Fibroblast of lung (primary cell): ENCODE measurements at places on chromosomes 5 and 9.

- no peaks in the 10 kb centered on the region for H3K4me1 ChIP-seq
- no peak overlapping the region for H3K4me3 ChIP-seq
These were observed 23.3 kb downstream of the CAVIN4 start for GRCh38 chr9:100601216-100601615.

DNA sequence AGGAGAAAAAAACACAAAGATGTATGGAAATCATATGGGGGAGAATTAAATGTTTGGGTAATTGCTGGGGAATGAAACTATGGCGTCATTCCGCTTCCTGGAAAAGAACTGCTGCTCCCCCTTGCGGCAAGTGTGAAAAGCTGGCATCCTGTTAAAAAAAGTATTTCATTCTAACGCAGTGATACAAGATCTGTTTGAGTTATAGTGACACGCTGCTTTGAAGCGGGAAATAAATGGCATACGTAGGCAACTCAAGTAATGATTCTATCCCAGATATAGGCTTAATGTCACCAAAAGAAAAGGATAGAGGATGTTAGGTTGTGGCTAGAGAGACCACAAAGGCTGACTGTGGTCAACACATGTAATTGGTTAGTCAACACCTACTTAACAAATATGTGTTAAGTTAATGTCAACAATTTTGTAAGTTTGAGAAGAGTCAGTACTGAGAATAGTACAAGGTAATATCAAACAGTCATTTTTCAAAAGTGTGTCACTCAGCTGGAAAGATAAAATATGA, 70.2 kb upstream of the ALDH1A1 start:
- H3K36me3 ChIP-seq: no peaks in the 10 kb centered on the region
- peak; percentile 62 for DNase-seq
- H3K27me3 ChIP-seq: no peaks in the 10 kb centered on the region
- H3K27ac ChIP-seq: no peak overlapping the region

- no peaks in the 10 kb centered on the region for H3K36me3 ChIP-seq
- H3K4me1 ChIP-seq: no peaks in the 10 kb centered on the region
- no peaks in the 10 kb centered on the region for H3K27me3 ChIP-seq
- no peak overlapping the region for H3K4me3 ChIP-seq
- DNase-seq: no peak
These were observed 790.1 kb downstream of the EFNA5 start for GRCh38 chr5:106880656-106881055.

GRCh38 chr9:132892400-132892799, 13.7 kb downstream of the SPACA9 start:
- H3K4me3 ChIP-seq: no peak overlapping the region
- no peak for DNase-seq
- no peak overlapping the region for H3K27ac ChIP-seq
- peaks cover 10% of the 10 kb centered on the region for H3K36me3 ChIP-seq

DNA sequence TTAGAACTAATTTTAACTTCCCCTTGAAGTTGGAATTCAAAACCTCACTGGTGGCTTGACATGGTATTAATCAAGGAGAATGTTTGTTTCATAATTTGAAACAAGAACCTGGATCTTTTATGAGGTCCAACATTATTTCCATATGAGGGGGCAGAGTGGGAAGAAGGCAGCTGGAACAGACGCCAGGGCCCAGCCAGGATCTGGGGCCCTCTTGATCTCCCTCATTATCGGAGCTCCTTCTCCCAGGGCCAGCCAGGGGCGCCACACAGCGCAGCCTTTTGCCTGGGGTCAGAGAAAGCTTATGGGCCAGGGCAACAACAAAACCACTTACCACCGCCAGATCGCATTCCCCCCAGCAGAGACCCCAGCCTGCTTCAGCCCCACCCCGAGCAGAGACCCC, 27.1 kb upstream of the NKD2 start:
- H3K4me3 ChIP-seq: no peak overlapping the region
- no peaks in the 10 kb centered on the region for H3K4me1 ChIP-seq
- H3K27ac ChIP-seq: no peak overlapping the region
- H3K27me3 ChIP-seq: peaks cover 7% of the 10 kb centered on the region
- H3K36me3 ChIP-seq: no peaks in the 10 kb centered on the region
- DNase-seq: no peak

DNA sequence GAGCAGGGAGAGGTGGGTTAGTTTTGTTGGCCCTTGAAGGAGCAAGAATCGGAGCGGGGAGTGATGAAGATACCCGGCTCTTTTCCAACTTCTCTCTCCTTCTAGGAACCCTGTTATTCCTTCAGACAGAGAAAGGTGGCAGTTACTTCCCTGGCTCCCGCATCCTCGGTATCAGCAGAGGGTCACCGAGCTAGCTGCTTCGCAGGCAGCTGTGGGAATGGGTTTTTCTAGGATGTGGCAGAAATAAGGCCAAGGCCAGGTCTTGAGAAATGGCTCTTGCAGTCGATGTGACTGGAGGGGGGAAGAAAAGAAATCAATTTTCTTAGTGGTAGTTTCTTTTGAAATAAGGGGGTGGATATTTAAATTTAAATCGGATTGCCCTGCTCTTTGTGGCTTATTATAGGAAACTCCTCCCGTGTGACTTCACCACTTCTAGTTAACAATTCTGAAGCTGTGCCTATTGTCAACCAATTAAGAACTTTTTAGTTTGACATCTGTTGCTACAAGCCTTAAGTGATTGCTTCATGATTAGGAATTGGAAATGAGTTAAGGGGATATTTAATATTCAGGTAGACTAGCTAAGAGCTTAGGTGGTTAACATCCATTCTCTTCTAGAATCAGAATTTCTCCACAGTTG, 1.4 kb downstream of the SAP30L start:
- no peaks in the 10 kb centered on the region for H3K36me3 ChIP-seq
- peaks cover 2% of the 10 kb centered on the region for H3K4me1 ChIP-seq
- no peak for DNase-seq
- peak overlapping the region; percentile 77 for H3K4me3 ChIP-seq
- H3K27ac ChIP-seq: peak overlapping the region; percentile 47
- no peaks in the 10 kb centered on the region for H3K27me3 ChIP-seq

DNA sequence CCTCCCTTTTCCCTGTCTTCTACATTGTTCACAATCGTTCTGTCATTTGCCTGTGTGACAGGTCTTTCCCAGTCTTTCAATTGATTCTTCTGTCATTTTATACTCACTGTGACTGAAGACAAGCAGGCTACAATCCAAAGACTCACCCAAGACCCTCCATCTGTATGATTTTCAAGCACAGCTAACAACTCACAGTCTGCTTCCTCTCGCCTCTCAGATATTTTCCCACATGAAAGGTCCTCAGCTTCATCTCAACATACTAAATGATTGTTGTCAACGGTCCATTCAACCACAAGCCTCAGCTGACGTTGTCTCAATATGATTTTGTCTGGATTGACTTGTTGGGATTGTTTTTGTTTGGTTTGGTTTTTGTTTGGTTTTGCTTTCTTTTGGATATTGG, 346.5 kb downstream of the NFIB start:
- no peaks in the 10 kb centered on the region for H3K4me1 ChIP-seq
- H3K27me3 ChIP-seq: no peaks in the 10 kb centered on the region
- H3K36me3 ChIP-seq: no peaks in the 10 kb centered on the region
- no peak for DNase-seq
- H3K4me3 ChIP-seq: no peak overlapping the region

- no peaks in the 10 kb centered on the region for H3K4me1 ChIP-seq
- H3K27ac ChIP-seq: peak overlapping the region; percentile 99
- H3K4me3 ChIP-seq: peak overlapping the region; percentile 91
- H3K27me3 ChIP-seq: no peaks in the 10 kb centered on the region
- no peak for DNase-seq
These were observed 475 bp downstream of the DDX31 start for GRCh38 chr9:132669319-132669697.

GRCh38 chr9:87684627-87685219, 41.2 kb upstream of the CTSL start:
- peak; percentile 46 for DNase-seq
- no peak overlapping the region for H3K4me3 ChIP-seq
- peaks cover 3% of the 10 kb centered on the region for H3K4me1 ChIP-seq
- H3K36me3 ChIP-seq: no peaks in the 10 kb centered on the region
- H3K27ac ChIP-seq: no peak overlapping the region
- no peaks in the 10 kb centered on the region for H3K27me3 ChIP-seq

DNA sequence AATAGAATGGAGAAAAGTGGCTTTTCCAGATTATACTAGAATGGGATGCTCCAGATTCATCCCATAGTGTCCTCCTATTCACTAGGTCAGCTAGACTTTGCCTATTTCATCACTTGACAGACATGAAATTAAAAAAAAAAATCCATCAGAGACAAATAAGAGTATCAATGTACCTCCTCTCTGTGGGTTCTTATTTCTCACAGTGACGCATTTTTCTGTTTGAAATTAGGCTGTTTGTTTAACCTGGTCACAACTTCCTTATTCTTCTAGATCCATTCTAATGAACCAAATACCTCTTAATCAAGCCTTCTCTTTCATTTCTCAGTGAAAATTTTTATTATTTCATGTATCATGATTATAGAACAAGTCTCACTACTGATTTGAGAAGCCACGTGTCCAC, 305.4 kb downstream of the SEMA5A start:
- no peaks in the 10 kb centered on the region for H3K36me3 ChIP-seq
- peaks cover 2% of the 10 kb centered on the region for H3K4me1 ChIP-seq
- DNase-seq: no peak
- no peaks in the 10 kb centered on the region for H3K27me3 ChIP-seq

- H3K27ac ChIP-seq: peak overlapping the region; percentile 39
- no peaks in the 10 kb centered on the region for H3K27me3 ChIP-seq
- no peaks in the 10 kb centered on the region for H3K36me3 ChIP-seq
- no peak overlapping the region for H3K4me3 ChIP-seq
- peak; percentile 78 for DNase-seq
These were observed 124.6 kb upstream of the MTAP start for GRCh38 chr9:21677834-21678233.

DNA sequence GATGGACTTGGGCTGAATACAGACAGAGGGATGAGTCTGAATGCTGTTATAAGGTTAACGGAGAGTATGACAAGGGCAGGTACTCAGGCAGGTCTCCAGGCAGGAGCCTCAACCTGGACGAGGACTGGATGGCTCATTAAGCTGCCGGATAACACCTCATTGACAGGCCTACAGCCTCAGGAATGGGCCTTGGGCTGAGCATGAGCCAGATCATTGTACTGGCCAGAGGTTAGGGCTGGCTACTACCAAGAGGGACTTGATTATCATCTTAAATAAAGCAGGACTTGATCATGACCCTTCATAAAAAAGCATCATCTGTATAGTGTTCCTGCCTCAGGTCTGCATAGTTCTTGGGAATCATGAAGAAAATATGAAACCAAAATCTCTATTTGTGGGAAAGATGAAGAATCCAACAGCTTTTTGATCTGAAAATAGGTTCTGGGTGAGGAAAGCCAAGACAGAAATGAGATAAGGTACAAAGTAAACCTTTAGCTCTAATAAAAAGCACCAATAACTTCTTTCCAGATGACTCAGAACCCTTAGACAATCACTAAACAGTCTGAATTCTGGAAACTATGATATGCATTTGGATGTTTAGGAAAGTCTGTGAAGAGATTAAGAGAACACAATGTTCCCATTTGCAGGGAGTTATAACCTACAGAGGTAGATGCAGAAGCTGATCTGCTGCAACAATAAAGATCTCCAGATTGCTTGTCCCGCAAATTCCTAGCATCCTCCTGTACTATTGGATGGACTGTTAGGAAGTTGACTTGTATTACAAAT, 343.1 kb downstream of the CTNND2 start:
- no peaks in the 10 kb centered on the region for H3K36me3 ChIP-seq
- H3K4me3 ChIP-seq: no peak overlapping the region
- no peaks in the 10 kb centered on the region for H3K4me1 ChIP-seq
- H3K27me3 ChIP-seq: no peaks in the 10 kb centered on the region
